ENCODE measurements at places on chromosomes 6 and 20. TPM values are rescaled to one million over a fixed set of nuclear protein-coding genes. Genes with fewer than 3 reads are reported as not detected.

GRCh38 chr20:53097371-53097770, 125.2 kb downstream of the TSHZ2 start:
- DNase-seq: no peak

DNA sequence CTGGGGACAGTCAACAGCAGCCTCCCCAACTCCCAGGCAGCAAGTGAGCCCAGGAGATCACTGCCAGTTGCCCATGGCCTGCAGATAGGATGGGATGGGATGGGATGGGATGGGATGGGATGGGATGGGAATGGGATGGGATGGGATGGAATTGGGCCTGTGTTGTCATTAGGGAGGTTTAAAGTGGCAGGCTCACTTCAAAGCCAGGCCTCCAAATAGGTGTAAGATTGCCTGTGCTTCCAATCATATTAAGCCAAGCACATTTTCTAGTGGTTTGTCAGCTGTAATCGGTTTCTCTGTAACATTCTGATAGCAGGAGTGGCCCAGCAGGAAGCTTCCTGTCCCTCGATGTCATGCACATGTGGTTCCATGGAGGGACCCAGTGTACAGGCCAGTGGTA, 82.7 kb upstream of the NXT1 start:
- no peak for DNase-seq

- DNase-seq: no peak
Observed at GRCh38 chr20:17859616-17860232, 108.9 kb downstream of the SNX5 start.

- DNase-seq: no peak
Observed at GRCh38 chr6:150934380-150934779, 68.9 kb downstream of the MTHFD1L start.

DNA sequence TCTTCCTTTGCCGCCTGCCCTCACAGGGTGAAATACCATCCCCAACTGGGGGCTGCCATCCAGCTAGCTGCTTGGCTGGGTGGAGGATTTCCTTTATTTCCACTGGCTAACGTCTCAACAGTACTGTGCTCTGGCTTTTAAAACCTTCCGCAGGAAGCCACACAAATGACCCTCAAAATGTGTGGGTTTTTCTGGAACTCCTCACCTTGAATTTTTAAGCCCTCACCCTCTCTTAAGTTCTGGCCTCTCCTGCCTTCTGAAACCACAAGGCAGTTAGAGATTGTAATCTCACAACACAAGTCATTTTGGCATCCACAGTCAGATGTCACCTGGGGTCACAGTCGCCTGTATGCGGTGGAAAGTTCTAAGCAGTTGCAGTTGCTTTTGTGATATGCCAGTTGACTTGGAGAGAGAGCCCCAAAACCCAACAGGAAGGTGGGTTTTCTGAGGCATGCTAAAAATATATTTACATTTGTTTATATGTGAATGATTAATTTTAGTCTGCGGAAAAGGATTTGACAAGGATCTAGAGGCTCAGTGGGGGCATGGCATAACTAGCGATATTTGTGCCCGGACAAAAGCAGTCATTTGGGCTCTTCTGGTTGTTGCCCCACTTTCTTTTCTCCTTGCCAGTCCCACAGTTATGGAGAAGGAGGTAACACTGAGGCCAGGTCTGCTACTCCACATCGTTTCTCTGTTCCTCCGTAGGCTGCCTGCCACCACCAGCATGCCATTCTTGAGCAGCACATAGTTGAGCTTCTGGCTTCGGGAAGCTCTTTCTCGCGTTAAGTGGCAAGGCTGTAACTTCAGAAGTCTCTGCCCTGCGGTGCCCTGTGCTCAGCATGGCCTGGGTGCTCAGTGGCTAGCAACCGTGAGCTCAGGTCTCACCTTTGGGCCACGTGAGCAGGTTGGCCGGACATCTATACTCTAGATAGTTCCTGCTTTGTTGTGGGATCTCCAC, 335.3 kb downstream of the CD83 start:
- no peak for DNase-seq

DNA sequence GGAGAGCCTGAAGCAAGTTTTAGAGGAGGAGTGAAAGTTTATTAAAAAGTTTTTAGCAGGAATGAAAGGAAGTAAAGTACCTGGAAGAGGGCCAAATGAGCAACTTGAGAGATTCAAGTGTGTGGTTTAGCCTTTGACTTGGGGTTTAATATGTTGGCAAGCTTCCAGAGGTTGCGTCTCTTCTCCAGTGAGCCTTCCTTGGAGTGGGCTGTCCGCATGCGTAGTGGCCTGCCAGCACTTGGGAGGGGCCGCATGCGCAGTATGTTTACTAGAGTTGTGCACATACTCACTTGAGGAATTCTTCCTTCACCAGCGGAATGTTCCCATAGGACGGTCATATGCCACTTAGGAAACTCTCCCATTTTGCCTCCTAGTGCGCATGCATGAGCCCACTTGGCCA, 235.2 kb downstream of the ALDH8A1 start:
- DNase-seq: no peak

GRCh38 chr6:44735630-44735963, 348.1 kb downstream of the CDC5L start:
- DNase-seq: no peak

- DNase-seq: no peak
Observed at GRCh38 chr6:101454106-101454676, 60.7 kb downstream of the GRIK2 start.

DNA sequence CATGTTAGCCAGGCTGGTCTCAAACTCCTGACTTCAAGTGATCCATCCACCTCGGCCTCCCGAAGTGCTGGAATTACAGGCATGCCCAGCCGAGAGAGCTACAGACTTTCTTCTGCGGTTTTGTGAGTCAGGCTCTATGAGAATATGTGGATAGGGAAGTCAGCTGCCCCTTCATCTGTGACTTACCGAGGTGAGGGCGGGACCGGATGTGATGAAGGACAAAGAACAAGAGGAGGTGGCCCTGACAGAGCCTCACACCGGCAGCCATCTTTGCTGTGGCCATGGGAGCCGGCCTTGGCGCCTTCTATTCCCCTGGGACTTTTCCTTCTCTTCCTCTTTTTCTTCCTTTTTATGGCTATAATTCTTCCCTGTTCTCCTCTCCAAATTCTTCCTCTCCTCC, 67.0 kb downstream of the IYD start:
- no peak for DNase-seq

DNA sequence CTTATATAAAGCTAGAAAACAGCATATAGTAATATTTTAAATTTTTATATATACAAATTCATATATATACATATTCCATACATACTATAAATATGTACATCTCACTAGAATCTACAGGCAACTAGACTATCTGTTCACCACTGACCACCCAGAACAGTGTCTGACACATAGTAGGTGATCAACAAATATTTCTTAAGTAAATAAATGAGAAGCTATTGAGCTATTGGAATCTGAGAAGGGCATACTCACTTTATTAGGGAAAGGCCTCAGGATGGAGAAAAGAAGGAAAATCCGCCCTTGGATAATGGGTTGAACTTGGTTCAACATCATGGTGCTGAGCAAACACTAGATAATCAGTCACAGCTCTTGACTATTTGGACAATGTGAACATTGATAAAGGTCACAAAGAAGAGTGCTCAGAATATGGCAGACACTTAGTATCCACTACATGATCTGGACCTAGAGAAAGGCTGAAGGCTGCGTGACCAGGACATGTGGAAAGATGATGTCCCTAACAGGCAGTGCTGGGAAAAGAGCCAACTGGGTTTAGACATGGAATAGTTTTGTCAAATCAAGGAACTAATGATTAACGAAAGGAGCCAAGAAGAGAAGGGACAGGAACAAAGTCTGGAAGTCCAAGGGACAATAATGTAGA, 186.1 kb downstream of the TASP1 start:
- no peak for DNase-seq

- DNase-seq: no peak
Observed at GRCh38 chr6:122754191-122754731, 25.3 kb upstream of the FABP7 start.

DNA sequence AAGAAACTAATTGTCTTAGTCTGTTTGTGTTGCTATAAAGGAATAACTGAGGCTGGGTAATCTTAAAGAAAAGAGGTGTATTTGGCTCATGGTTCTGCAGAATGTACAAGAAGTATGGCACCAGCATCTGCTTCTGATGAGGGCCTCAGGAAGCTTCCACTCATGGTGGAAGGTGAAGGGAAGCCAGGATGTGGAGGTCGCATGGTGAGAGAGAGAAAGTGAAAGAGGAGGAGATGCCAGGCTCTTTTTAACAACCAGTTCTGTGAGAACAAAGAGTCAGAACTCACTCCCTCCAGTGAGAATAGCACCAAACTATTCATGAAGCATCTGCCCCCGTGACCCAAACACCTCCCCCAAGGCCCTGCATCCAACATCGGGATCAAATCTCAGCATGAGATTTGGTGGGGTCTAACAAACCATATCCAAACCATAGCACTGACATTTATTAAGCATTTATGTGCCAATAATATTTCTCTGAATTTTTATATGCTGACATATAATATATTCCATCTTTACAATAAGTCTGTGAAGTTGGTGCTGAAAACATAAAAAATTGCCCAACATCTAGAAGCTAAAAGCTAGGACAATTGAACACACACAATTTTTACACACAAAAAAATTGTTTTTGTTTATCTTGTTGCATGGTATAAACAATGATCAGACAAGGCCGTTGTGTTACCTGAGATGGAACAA, 29.2 kb upstream of the BTN3A2 start:
- no peak for DNase-seq

- peak; percentile 47 for DNase-seq
Observed at GRCh38 chr6:94735270-94735669, 842.1 kb upstream of the MANEA start.

- DNase-seq: no peak
Observed at GRCh38 chr6:124433387-124434160, 528.7 kb upstream of the RNF217 start.

DNA sequence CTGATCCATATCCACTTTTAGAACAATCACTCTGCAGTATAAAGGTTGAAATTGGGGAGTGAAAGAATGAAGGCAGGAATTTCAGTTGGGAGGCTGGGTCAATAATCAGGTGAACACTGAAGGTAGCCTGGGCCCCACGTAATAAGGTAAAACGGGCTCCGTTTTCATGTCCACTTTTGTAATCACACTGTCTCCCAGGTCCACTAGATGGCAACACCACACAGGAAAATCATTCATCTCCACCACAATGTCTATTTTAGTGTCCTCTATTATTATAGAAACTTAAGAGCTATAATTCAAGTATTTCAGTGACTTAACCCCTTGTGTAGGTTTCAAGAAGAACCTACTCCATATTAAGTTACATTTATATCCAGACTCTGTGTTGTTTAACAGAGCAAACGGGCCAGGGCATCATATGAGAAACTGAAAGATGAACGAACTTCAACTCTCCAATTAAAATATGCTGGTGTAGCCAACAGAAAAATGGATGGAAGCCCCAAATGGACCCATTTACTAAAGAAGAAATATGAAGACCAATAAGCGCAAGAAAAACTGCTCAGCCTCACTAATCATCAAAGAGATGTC, 45.9 kb upstream of the MC3R start:
- DNase-seq: no peak

GRCh38 chr6:52972989-52973388, 22.1 kb downstream of the GSTA4 start:
- no peak for DNase-seq

GRCh38 chr6:54320871-54321270, 12.6 kb downstream of the TINAG start:
- no peak for DNase-seq

- DNase-seq: no peak
Observed at GRCh38 chr20:17499041-17499440, 32.1 kb downstream of the BFSP1 start.

DNA sequence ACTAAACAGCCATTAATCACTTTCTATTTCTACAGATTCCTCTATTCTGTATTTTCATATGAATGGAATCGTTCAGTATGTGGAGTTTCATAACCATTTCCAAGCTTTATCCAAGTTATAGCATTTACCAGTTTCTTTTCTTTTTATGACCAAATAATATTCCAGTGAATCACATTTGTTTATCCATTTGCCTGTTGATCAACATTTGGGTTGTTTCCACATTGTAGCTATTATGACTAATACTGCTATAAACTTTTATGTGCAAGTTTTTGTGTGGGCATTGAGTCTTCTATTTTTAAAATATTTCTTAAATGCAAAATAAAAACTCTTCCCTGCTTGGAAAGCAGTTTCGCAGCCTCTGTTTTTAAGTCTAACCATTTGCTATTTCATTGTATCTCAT, 336.4 kb upstream of the OPRM1 start:
- DNase-seq: no peak

GRCh38 chr20:49990271-49990720, 7.5 kb downstream of the SNAI1 start:
- peak; percentile 73 for DNase-seq

- DNase-seq: no peak
Observed at GRCh38 chr6:154167126-154167525, 128.1 kb downstream of the OPRM1 start.

GRCh38 chr6:128474481-128474880, 45.9 kb downstream of the PTPRK start:
- no peak for DNase-seq

- DNase-seq: no peak
Observed at GRCh38 chr20:21393816-21394519, 3.4 kb downstream of the NKX2-4 start.

GRCh38 chr6:116922853-116923548, 46.0 kb downstream of the RFX6 start:
- no peak for DNase-seq

GRCh38 chr6:156779206-156780094, 2.3 kb downstream of the ARID1B start:
- DNase-seq: peak; percentile 75

DNA sequence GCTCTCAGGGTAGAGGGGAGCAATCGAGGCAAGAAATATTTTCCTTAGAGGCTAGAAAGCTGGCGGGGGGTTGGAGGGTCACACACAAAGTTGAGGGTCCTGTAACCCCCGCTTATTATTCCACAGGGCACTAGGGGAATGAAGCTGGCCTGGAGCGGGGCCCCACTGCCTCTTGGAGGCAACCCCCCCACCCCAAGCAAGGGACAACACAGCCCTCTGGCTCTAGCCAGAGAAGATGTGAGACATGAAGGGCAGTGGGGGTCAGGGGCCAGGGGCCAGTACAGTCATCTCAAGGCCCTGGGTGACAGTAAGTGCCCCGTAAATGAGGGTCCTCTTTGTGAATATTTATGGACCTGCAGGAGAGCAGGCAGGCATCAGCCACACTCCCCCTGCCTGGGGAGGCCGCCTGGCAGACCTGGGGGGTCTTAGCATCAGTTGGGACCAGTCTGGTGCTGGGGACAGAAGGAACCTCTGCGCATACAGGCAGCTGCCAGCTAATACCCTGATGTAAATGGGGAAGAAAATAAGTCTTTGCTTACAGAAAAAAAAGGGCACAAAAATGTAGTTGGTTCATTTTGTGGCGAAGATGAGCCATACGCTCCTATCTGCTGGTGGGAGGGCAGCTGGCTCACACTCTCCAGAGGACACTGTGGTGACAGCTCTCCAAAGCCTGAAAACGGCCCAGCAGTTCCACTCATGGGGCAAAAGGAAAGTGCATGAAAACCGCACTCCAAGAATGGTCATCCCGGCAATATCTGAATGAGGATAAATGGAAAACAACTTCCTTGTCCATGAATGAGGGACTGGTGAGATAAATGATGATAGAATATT, 21.9 kb downstream of the SPATA2 start:
- DNase-seq: no peak

Gene HAO1
- total RNA-seq: not detected

Gene SYCP2L
- total RNA-seq: 4.5 TPM

Gene GPLD1
- 7.9 TPM for total RNA-seq

Gene ME1
- total RNA-seq: 15.4 TPM

Gene C4B
- total RNA-seq: 3.2 TPM

Gene MAP1LC3A
- total RNA-seq: 42.9 TPM

Gene ANGPT4
- 0.23 TPM for total RNA-seq

Gene PBOV1
- not detected for total RNA-seq
